Esophagus mucosa (tissue), 1 donor: ENCODE measurements at places on chromosomes 11 and 22. TPM values are rescaled to one million over a fixed set of nuclear protein-coding genes. Genes with fewer than 3 reads are reported as not detected.

OR8G5 gene
- not detected for total RNA-seq

KREMEN1 gene
- 72.9 TPM for total RNA-seq

OR5A1 gene
- not detected for total RNA-seq

OR6T1 gene
- total RNA-seq = not detected

PATE2 gene
- not detected for total RNA-seq

RAC2 gene
- total RNA-seq = 19.0 TPM

ZC3H12C gene
- 4.6 TPM for total RNA-seq

SPI1 gene
- total RNA-seq = 2.2 TPM

CHRM1 gene
- total RNA-seq = not detected
